Suprapubic skin (tissue), 4 donors: ENCODE measurements at places on chromosomes 5 and 9. TPM values are rescaled to one million over a fixed set of nuclear protein-coding genes. Genes with fewer than 3 reads are reported as not detected.
A peak's percentile ranks its signal among the peaks of the same experiment; 100 is the strongest.

DNA sequence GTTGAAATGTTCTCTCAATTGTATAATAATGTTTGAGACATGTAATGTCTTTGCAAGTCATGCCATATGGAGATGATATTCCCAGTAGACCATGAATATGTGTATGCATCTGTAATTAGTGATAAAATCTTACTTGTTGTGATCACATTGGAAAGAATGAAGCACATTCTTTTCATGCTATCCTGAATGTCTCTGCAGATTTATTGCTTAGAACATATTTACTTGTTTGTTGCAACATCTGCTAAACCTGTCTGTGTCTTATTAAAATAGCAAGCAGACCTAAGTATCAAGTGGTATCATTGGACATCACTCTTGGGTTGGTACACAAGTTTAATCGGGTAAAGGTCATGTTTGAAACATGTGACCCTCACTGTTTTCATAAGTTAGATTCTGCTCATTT lies 265.5 kb upstream of the CD180 start:
- H3K27me3 ChIP-seq = no peaks in the 10 kb centered on the region
- H3K27ac ChIP-seq = no peak overlapping the region
- no peaks in the 10 kb centered on the region for H3K4me1 ChIP-seq
- no peak for DNase-seq
- no peak overlapping the region for H3K4me3 ChIP-seq
- no peaks in the 10 kb centered on the region for H3K36me3 ChIP-seq

GRCh38 chr9:136292026-136292538 lies 11.8 kb downstream of the CCDC187 start:
- no peak overlapping the region for H3K27ac ChIP-seq
- H3K4me3 ChIP-seq = no peak overlapping the region
- H3K36me3 ChIP-seq = no peaks in the 10 kb centered on the region
- H3K4me1 ChIP-seq = peaks cover 24% of the 10 kb centered on the region

GRCh38 chr5:60836131-60836530 lies 7.9 kb downstream of the ELOVL7 start:
- no peak overlapping the region for H3K27ac ChIP-seq
- no peaks in the 10 kb centered on the region for H3K36me3 ChIP-seq
- no peak overlapping the region for H3K4me3 ChIP-seq
- no peak for DNase-seq

- H3K27ac ChIP-seq = no peak overlapping the region
- H3K4me1 ChIP-seq = peaks cover 26% of the 10 kb centered on the region
- no peaks in the 10 kb centered on the region for H3K27me3 ChIP-seq
- no peak overlapping the region for H3K4me3 ChIP-seq
- no peak for DNase-seq
Observed at GRCh38 chr5:178104492-178104891, 8.8 kb upstream of the N4BP3 start.

DNA sequence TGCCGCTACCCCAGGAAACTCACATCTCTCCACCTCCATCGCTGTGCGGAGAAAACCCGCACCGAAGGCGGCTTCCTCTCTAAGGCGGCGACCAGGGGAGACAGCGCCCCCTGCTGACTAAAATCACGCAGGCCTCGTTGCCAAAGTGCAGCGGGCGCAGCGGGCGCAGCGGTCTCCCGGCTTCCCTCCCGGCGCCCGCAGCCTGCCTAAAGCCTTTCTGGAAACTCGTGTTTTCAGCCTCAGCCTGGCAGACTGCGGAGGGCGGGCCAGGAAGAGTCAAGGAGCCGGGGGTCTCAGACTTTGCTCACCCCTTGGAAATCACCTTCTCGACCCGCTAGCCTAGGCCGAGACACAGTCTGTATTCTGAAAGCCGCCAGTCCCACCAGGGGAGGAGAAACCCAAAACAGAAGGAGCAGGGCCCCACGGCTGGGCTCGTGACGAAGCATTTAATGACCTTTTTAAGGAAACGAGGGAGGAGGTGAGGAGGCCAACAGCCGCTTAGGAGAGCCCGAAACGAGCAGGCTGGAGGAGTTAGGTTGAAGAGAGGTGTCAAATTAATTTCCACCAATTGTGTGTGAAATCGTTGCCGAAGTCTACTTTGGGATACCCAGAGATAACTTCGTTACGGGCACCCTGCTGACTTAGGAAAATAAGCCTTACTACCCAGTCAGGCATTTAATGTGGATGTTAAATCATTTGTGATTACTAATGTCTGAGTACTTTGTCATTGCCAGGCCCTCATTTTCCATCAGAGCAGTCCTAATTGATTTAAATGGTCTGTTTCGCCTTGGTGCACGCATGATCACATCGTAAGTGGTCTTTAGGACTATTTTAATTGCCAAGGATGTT lies 7.3 kb upstream of the FOXB2 start:
- H3K4me3 ChIP-seq = no peak overlapping the region
- peaks cover 19% of the 10 kb centered on the region for H3K4me1 ChIP-seq
- peaks cover 92% of the 10 kb centered on the region for H3K27me3 ChIP-seq
- H3K36me3 ChIP-seq = no peaks in the 10 kb centered on the region
- DNase-seq = no peak
- no peak overlapping the region for H3K27ac ChIP-seq

DNA sequence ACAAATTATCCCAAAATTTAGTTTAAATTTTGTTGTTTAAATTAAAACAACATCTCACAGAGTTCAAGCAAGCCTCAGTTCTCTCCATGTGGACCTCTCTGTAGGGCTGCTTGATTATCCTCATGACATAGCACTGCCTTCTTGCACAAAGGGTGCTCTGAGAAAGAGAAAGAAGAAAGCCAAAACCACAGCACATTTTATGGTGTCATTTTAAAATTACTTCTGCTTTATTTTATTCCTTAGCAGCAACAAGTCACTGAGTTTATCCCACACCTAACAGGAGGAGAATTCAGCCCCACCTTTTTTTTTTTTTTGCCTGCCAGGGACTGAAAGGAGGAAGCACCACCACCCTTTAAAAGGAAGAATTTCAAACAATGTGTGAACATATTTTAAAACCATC lies 12.8 kb upstream of the KCNV2 start:
- no peaks in the 10 kb centered on the region for H3K36me3 ChIP-seq
- no peak for DNase-seq
- H3K4me3 ChIP-seq = no peak overlapping the region
- no peaks in the 10 kb centered on the region for H3K4me1 ChIP-seq

DNA sequence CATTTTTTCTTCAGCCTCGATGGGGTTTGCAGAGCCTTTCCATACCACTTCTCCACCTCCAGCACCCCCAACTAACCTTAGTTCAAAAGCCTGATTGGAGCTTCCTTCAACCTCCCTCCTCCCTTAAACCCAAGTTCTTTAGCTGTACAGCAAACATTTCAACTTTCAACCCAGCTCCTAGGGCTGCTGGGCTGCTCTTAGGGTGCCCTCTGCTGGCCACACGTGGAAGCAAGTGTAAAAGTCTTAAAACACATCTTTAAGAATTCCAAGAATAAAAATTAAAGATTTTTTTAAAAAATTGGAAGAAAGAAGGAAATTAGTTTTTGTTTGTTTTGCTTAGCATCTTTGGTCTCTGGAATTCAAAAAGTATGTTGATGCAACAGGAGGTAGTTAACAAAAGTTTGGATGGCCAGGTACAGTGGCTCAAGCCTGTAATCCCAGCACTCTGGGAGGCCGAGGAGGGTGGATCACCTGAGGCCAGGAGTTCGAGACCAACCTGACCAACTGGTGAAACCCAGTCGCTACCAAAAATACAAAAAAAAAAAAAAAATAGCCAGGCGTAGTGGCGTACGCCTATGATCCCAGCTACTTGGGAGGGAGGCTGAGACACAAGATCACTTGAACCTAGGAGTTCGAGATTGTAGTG lies 15.5 kb upstream of the HSD17B3 start:
- H3K36me3 ChIP-seq = peaks cover 23% of the 10 kb centered on the region
- no peaks in the 10 kb centered on the region for H3K4me1 ChIP-seq
- H3K27me3 ChIP-seq = no peaks in the 10 kb centered on the region

DNA sequence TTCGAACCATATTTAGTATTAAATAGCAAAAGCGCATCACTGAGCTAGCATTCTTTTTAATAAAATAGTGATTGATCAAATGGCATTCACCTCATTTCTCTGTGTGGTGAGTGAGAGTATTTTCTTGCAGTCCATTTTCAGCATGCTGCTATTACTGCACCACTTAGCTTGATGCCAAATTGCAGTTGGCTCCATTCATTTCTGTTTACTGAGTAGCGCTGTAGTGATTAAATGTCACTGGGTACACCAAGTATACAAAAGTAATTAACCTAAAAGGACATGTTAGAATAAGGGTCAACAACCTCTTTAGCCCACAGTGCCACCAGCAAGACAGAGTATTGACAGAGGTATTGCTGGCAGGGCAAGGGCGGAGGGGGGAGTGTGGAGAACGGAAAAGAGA lies 122.0 kb downstream of the TLE4 start:
- H3K27ac ChIP-seq = no peak overlapping the region
- DNase-seq = no peak
- H3K4me3 ChIP-seq = no peak overlapping the region
- H3K4me1 ChIP-seq = peaks cover 4% of the 10 kb centered on the region
- no peaks in the 10 kb centered on the region for H3K27me3 ChIP-seq

DNA sequence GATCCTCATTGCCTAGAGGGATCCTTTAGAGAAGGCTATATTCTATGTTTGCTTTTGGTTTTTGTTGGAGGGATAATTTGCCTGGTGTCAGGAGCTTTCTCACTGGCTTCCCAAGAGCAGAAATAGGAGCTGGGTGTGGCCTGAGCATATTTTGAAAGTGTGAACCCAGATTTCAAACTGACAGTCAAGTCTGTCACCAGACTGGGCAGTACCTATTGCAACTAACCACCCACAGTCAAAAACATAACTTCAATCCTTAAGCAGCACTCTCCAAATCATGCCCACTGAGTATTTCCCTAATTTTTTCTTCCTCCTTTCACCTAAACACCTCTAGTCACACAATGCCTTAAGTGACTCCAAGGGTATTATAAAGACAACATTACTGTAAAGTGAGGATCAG lies 278.4 kb downstream of the EBF1 start:
- no peaks in the 10 kb centered on the region for H3K36me3 ChIP-seq
- no peaks in the 10 kb centered on the region for H3K4me1 ChIP-seq
- no peak for DNase-seq
- no peak overlapping the region for H3K27ac ChIP-seq

- H3K4me1 ChIP-seq = peaks cover 13% of the 10 kb centered on the region
- peaks cover 8% of the 10 kb centered on the region for H3K27me3 ChIP-seq
- H3K27ac ChIP-seq = peak within 1 kb of the TSS; percentile 80
- no peak for DNase-seq
- peak within 1 kb of the TSS; percentile 71 for H3K4me3 ChIP-seq
- H3K36me3 ChIP-seq = no peaks in the 10 kb centered on the region
Observed at GRCh38 chr5:50440651-50441492, at the start of gene EMB. TSS of gene EMB (minus strand) at chr5:50441288. CDS start at chr5:50441151, 137 bp downstream.

GRCh38 chr5:123083298-123083697 lies 5.7 kb upstream of the PRDM6 start:
- DNase-seq = no peak
- peaks cover 11% of the 10 kb centered on the region for H3K4me1 ChIP-seq
- no peak overlapping the region for H3K4me3 ChIP-seq
- H3K36me3 ChIP-seq = no peaks in the 10 kb centered on the region
- no peak overlapping the region for H3K27ac ChIP-seq
- H3K27me3 ChIP-seq = peaks cover 52% of the 10 kb centered on the region

DNA sequence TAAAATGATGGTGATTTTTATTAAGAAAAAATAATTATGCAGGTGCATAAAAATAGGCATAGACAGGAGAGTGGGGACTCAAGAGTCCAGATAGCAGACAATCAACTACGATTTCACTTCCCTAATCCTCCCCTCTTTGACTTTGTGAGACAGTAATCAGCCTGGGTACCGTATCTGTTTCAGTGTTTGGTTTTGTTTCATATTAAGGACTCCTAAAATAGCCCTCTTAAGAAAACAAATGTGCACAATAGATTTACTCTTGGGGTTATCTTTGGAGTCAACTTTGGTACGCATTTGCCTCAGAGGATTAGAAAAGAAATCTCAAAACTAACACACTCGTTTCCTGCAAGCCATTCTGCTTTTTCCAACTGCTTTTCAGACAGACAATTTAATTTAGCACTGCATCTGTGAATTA lies 96.3 kb downstream of the ZNF608 start:
- no peaks in the 10 kb centered on the region for H3K27me3 ChIP-seq
- DNase-seq = no peak
- peaks cover 41% of the 10 kb centered on the region for H3K4me1 ChIP-seq
- H3K4me3 ChIP-seq = peak overlapping the region; percentile 0
- peaks cover 6% of the 10 kb centered on the region for H3K36me3 ChIP-seq

GRCh38 chr5:9691261-9691660 lies 61.1 kb upstream of the TAS2R1 start:
- no peaks in the 10 kb centered on the region for H3K27me3 ChIP-seq
- no peak for DNase-seq
- H3K36me3 ChIP-seq = no peaks in the 10 kb centered on the region
- no peaks in the 10 kb centered on the region for H3K4me1 ChIP-seq
- no peak overlapping the region for H3K4me3 ChIP-seq
- no peak overlapping the region for H3K27ac ChIP-seq

DNA sequence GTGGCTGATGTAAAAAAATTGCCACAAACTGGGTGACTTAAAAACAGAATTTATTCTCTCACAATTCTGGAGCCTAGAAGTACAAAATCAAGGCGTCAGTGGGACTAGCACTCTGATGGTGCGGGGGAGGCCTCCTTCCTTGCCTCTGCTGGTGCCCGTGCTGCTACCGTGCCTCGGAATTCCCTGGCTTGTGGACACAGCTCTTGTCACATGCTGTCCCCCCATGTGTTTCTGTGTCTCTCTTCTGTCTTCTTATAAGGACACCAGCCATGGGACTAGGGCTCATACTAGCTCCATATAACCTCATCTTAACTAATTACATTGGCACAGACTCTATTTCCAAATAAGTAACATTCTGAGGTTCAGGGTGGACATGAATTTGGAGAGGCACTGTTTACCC lies 242.3 kb upstream of the IRX2 start:
- no peaks in the 10 kb centered on the region for H3K4me1 ChIP-seq
- no peak for DNase-seq
- no peak overlapping the region for H3K27ac ChIP-seq
- H3K36me3 ChIP-seq = no peaks in the 10 kb centered on the region
- H3K4me3 ChIP-seq = no peak overlapping the region

- no peak overlapping the region for H3K27ac ChIP-seq
- peaks cover 3% of the 10 kb centered on the region for H3K4me1 ChIP-seq
- H3K4me3 ChIP-seq = no peak overlapping the region
- H3K27me3 ChIP-seq = no peaks in the 10 kb centered on the region
- no peaks in the 10 kb centered on the region for H3K36me3 ChIP-seq
Observed at GRCh38 chr5:91403438-91403837, 20.3 kb upstream of the ARRDC3 start.

GRCh38 chr9:19440823-19441580 lies 32.2 kb downstream of the ACER2 start:
- no peak overlapping the region for H3K27ac ChIP-seq
- no peaks in the 10 kb centered on the region for H3K27me3 ChIP-seq
- no peaks in the 10 kb centered on the region for H3K4me1 ChIP-seq
- no peak overlapping the region for H3K4me3 ChIP-seq

Gene CDH9
- total RNA-seq = not detected

Gene FYB1
- 1.5 TPM for total RNA-seq

Gene SUSD3
- 4.7 TPM for total RNA-seq

Gene EFNA5
- 47.0 TPM for total RNA-seq

Gene JADE2
- 31.4 TPM for total RNA-seq
